ENCODE measurements at places on chromosomes 5 and 9.

DNA sequence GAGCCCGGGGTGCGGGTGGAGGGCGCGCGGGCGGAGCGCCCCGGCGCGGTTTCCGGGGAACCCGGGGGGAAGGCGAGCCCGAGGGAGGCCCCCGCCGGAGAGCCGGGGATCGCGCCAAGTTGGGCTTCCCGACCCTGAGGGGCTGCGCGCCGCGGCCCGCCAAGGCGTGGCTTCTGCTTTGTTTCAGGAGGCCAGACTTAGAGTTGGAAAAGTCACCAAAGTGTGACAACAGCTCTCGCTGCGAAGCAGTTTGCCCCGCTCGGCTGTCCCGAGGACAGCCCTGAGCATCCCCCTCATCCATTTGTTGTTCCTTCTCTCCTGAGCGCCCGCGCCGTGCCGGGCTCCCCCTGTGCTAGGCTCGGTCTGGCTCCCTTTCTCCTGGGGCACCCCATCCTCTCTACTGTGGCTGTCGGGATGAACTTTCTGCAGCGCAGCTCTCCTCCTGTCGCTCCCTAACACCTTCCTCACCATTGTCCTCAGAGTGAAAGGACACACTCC lies 410 bp downstream of the GLIPR2 start:
- no peak for DNase-seq

DNA sequence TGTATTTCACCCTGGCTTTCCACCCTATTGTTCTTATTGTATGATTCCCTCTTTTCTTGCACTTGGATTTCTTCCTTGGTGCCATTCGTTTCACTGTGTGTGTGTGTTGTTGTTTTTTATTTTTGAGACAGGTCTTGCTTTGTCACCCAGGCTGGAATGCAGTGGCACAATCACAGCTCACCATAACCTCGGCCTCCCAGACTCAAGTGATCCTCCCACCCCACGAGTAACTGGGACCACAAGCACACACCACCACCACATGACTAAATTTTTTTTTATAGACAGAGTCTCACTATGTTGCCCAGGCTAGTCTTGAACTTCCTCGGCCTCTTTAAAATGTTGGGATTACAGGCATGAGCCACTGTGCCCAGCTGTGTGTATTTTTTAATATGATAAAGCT lies 72.0 kb downstream of the MLLT3 start:
- DNase-seq = no peak

- DNase-seq = no peak
Observed at GRCh38 chr5:102223542-102224477, 72.3 kb downstream of the SLCO4C1 start.

DNA sequence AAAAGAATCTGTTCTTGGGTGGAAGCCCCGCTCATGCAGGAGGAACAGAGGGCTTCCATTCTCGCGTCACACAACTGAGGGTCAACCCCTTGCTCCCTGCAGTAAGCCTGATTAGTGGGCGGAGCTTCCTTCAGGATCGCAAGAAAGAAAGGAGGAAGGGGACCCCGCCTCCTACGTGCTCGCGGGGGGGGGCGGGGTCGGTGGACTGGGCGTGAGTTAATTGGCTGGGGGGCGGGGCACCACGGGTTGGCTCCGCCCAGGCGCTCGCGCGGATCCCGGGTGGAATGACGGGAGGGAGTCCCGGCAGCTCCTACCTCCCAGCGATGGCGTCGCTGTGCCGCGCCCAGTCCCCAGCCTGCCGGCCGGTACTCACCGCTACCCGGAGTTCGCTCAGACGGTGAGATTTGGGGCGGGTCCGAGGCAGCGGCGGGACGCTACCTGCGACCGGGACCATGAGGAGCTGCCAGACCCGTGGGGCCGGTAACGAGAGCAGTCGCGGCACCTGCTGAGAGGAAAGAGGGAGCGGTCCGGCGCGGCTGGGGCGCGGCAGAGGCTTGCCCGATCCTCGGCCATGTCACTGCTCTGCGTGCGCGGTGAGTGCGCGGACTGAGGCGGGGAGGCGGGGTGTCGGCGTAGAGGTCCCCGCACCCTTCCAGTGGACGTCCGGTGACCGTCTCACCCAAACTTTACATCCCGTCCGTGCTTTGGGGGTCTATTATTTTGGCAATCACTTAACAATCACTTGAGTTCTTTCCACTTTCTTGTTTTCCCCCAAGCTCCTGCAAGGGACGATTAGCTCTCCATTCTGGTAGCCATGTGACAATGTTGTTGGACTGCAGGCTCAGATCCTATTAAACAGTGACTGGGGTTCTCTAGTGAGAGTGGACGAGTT lies at the start of gene UNC13B:
TSS of gene UNC13B (plus strand) at position 297 of the 892 bp plus-strand sequence. CDS start at position 572, 275 bp downstream.
- peak; percentile 77 for DNase-seq

- DNase-seq = no peak
Observed at GRCh38 chr9:108911820-108912219, 22.1 kb downstream of the ELP1 start.

DNA sequence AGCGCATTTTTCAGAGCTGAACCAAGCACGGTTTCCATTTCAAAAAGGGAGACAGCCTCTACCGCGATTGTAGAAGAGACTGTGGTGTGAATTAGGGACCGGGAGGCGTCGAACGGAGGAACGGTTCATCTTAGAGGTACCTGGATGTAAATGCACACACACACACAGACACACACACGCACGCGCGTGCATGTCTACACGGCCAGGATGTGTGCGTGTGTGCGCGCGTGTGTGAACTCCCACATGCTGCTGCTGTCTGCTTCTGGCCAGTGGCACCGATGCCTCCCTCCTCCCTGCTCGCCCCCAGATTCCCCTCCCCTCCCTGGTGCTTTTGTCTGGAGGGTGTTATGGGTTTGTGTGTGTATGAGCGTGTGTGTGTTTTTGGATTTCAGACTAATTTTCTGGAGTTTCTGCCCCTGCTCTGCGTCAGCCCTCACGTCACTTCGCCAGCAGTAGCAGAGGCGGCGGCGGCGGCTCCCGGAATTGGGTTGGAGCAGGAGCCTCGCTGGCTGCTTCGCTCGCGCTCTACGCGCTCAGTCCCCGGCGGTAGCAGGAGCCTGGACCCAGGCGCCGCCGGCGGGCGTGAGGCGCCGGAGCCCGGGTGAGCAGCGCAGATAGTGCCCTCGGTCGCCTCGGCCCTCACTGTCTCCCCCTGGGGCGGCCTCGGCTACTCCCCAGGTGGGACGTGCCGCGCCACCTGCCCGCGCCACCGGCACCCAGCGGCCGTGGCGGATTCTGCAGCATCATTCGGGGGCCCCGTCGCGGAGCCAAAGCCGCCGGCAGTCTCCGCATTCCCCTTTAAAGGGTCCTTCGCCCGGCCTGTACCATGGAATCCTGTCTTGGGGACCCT lies at the start of gene NTRK2:
TSS of gene NTRK2 (plus strand) at position 442 of the 850 bp plus-strand sequence. CDS start 1,020 bp downstream, outside the sequence.
- DNase-seq = no peak

DNA sequence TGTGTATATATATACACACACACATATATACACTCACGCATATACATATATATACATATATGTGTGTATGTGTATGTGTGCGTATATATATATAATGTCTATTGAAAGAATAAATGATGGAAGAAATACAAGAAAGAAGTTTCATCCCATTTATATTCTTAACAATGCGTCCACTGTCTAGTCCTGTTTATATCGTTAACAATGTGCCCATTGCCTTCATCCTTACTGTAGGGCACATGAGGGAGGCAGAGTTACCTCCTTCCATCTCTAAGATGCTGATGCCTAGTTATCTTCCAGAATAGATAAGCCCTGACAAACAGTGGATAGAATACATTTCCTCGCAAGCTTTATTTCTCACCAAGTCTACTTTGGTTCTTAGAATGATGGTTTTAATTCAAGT lies 389.8 kb upstream of the SEMA6A start:
- no peak for DNase-seq

DNA sequence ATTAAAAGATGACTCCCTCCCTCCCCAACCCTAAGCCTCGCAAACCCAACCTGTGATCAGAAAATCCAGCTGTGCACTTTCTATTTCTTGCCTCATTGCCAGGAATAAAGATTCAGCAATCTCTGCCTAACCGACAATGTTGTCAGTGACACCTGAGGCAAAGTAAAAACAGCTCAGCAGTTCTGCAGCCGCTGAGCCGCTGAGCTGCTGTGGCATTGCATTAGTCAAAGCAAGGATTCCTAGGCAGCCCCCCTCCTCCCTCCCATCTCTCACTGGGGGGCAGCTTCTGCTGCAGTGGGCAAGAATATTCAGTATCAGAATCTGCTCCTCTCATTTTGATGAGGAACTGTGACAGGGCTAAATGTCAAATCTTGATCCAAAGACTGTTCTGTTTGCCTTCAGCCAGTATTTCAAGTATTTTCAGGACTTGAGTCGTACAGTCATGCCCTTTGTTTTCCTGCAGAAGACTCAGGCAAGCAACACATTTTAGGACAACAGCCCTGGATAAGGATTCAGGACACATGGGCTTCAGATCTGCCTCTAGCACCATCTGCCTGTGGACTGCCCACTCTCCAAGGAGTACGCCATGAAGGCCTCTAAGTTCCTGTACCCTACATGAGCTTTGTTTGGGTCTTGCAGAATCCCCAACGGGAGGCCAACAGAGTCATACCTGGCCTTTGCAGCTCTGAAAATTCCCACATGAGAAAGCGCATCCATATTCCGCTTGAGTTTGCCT lies 41.1 kb upstream of the DAP start:
- no peak for DNase-seq

DNA sequence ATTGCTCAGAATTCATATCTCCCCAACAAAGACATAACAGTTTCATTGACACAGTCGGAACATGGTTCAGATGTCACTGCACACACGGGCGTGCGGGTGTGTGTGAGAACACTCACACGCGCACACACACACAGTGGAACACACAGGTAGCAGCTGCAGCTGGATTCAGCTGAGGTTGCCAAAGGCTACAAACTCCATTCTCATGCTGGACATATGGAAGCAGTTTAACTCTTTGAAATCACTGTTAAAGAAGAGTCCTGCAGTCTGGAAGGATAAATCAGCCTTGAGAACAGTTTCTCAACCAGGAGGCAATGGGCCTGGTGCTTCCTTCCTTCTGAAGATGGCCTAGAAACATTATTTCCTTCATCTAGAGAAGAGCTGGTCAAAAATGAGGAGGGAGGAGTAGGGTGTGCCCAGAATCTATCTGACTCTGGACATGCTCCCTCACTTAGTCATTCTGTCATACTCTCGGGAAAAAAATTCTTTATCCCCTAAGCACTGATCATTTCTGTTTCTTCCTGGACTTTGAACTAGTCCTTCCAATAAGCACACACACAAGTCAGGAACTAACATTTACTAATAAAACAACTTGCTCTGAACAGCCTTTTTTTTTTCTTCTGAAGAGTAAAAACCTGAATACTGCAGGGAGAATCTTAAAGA lies 160.6 kb downstream of the ZDHHC21 start:
- DNase-seq = no peak

All from stimulated activated CD4-positive, alpha-beta T cell treated with anti-CD3 and anti-CD28 coated beads, Interleukin-4, amount 100 ng/mL, for 48 hours (primary cell).